ENCODE measurements at places on chromosomes 5 and 9.

DNA sequence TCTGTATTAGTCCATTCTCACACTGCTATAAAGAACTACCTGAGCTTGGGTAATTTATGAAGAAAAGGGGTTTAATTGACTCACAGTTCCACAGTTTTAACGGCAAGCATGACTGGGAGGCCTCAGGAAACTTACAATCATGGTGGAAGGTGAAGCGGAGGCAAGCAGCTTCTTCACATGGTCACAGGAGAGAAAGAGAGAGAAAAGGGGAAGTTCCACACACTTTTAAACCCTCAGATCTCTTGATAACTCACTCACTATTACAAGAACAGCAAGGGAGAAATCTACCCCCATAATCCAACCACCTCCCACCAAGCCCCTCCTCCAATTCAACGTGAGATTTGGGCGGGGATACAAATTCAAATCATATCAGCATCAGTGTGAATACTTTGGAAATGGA, 133.4 kb upstream of the SLC30A5 start:
- no peak for DNase-seq

GRCh38 chr9:98995059-98995671, 51.5 kb downstream of the COL15A1 start:
- DNase-seq: no peak

GRCh38 chr9:114344692-114345091, 15.0 kb downstream of the ORM2 start:
- DNase-seq: no peak

DNA sequence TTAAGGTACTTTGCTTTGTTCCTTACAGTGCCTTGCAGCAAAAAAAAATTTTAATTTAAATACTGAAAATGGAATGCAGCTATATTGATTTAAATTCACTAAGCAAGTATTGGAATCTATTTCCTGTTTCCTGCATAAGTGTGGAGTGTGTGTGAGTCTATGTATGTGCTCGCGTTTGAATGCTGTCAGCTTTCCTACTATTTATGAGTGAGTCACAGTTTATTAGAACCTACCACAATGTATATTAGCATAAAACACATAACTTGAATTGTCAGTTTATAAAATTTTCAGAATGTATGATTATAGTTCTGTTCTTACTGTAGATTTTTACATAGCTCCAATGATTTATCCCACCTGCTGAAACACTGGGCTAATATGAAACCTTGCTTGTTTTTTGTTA, 302.1 kb downstream of the NR2F1-AS1 start:
- DNase-seq: no peak

DNA sequence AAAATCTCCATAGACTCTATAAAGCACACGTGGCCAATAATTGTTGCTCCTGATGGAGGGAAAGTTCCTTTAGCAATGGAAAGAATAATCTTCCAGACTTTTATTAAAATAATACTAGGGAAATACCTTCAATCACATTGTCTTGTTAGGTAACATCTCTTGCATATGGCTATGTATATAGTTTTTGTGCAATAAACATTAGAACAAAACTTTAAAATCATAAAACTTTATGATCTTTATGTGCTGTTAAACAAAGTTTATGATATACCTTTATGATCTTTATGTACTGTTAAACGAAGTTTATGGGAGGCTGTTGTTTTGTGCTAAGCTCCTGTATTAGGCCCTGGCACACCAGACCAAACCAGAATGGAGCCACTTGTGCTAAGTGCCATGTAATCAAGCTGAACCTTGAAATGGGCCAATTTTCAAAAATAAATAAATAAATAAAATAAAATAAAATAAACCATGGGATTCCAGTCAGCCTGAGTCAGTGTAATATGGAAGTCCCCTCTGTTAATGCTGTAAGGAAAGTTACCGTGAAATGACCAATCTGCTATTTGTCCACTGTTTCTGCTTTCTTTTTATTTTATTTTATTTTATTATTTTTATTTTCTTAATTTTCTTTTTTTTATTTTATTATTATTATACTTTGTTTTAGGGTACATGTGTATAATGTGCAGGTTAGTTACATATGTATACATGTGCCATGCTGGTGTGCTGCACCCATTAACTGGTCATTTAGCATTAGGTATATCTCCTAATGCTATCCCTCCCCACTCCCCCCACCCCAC, 431.3 kb downstream of the SPATA31D1 start:
- no peak for DNase-seq

DNA sequence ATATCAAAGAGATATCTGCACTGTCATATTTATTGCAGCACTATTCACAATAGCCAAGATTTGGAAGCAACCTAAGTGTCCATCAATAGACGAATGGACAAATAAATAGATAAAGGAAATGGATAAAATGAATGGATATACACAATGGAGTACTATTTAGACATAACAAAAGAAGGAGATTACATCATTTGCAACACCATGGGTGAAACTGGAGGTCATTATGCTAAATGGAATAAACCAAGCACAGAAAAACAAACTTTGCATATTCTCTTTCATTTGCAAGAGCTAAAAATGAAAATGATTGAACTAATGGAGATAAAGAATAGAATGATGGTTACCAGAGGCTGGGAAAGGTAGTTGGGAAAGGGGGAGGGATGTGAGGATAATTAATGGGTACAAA, 155.0 kb upstream of the PTGER4 start:
- no peak for DNase-seq

DNA sequence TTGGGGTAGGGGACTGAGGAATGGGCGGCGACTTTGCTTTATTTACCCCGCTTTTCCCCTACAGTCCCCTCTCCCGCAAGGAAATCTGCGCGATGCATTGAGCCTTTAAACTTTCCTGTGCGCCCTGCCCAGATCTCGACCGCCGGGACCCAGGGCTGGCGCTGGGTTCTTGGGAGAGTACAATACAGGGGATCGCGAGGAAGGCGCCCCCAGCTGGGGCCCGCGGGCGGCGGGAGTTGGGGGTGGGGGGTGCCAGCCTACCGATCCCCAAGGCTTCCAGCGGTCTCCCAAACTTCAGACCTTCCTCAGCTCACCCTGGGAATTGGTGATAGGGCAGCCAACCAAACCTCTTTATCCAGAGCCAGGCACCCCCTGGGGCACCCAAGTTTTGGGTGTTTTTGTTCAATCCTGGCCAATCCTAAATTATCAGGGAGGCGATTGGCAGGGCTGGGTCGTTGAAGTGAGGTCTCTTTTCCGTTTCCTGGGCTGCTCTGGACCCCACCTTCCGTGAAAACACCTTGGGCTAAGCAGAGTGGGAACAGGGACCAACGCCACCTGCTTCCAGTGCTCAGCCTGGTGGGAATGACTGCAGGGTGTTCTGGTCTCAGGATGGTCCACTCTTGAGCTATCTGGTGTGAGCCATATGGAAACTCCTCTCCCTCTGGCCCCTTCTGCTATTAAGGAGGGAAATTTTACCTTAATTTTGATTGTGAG, 51.4 kb upstream of the DAB2IP start:
- DNase-seq: no peak

DNA sequence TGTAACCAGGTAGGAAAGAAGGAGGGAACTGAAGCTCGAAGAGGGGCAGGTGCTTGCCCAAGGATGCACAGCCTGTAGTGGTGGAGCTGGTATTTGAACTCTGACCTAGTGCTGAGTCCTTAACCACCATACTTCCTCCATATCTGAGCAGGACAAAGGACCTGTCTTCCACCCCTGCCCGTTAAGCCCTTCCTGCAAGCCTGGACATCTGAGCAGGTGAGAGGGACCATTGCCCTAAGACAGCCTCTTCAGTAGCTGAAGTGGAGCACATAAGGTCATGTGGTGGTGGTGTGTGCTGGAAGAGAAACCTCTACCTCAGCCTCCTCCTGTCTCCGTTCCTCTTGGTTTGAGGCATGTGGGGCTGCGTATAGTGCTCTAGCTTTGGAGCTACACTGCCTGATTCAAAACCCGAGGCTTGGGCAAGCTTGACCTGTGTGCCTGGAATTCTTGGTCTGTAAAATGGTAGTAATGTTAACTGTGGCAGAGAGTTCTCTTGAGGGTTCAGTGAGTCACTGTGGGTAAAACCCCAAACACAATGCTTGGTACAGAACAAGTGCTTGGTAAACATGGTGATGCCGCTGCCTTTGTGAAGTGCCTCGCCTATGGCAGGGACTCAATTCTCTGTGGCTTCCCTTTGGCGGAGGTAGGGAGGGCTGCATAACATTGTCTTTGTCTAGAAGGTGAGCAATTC, 7.4 kb downstream of the GALNT10 start:
- DNase-seq: peak; percentile 51

DNA sequence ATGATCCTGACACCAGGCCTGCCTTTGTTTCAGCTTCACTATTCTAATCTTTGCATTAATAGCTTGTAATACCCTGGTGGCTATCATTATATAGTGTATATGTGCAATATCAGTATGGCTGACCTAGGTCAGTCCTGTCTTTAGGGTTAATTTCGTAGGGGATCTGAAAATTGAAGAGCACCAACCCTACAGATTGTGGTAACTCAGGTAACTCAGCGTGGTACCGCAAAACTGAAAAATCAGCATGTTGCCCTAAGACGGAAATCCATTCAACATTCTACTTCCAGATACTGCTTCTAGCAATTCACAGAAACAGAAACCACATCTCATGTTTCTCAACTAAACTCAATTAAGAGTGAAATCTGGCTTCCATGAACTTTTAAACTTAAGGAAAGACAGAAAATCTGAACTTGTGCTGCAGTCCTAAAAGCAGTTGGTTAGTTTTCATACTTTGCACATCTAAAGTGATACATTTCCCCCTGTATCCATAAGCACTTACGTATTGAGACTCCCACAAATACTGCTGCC, 78.3 kb downstream of the FNIP1 start:
- no peak for DNase-seq

All from stimulated activated CD4-positive, alpha-beta T cell treated with anti-CD3 and anti-CD28 coated beads, Interleukin-4, amount 100 ng/mL, for 1 hour (primary cell).